ENCODE measurements at places on chromosomes 5 and 9.

DNA sequence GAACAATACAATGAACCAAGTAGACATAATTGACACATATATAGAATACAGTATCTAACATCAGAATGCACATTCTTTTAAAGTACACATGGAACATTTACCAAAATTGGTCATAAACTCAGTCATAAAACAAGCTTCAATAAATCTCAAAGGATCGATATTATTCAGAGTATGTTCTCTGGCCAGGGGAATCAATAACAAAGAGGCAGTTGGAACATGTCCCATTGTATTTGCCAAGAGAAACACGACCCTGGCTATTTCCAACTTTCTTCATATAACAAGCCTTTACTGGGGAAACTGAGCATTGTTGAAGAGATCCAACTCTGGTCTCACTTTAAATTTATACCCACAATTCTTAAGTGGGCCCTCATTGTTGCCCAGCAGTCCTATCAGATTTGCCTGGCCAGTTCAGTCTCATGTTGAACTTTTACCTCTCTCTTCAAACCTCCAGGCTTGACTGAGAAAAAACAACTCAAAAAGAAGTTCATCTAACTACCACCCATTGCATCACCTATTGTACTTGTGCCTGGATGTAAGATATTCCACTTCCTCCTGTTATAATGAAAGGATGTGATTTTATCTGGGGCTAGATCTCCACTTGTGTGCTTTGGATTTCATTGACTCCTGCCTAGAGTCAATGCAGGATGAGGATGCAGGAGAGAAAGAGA is 162.5 kb downstream of the HSPA4 start:
- DNase-seq = no peak

DNA sequence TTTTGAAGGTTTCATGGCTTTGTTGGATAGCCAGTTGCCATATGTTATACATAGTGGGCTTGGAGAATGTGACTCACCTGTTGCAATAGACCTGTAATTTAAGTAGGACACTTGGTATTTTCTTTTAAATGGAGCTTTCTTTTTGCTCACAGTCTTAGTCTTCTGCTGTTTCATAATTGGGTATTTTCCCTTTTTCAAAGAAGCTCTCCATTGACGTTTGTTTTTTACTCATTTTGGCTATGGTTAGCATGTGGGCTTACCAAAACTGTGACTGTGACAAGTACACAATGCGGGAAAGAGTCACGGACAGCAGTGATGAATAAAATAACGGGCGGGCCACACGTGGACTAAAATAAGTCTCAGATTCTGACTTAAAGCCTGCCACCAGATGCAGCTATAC is 23.2 kb upstream of the RNF20 start:
- no peak for DNase-seq

GRCh38 chr9:2260417-2261306 is 245.5 kb downstream of the SMARCA2 start:
- DNase-seq = no peak

DNA sequence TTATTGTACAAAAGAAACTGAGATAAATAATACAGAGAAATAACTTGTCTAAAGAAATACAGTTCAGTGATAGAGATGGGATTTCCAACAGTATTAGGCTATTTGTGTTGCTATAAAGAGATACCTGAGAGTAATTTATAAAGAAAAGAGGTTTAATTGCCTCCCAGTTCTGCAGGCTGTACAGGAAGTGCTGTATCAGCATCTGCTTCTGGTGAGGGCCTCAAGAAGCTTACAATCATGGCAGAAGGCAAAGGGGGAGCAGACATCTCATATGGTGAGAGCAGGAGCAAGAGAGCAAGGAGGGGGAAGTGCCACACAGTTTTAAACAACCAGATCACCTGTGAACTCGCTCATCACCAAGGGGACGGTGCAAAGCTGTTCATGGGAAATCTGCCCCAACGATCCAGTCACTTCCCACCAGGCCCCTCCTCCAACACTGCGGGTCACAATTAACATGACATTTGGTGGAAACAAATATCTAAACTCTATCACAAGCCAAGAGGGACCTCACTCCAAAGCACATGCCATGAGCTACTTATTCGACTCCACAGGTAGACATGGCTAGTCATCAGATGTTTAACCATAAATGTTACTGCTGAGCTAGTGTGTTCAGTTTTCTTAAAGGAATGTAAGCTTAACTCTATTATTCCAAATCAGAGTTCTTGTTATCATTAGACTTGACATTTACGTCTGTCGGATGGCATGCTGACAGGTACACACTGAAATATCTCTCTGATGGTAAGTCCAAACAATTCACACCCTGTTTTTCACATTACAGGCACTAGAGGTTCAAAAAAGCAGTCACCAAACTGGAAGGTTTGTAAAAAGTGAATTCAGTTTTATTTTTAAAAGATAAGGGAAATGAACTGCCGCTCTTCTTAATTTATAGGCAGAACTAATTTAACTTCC is 82.2 kb downstream of the AUH start:
- no peak for DNase-seq

GRCh38 chr9:78674874-78675273 is 377.9 kb downstream of the PSAT1 start:
- no peak for DNase-seq

GRCh38 chr9:92986176-92987119 is 39.1 kb downstream of the FGD3 start:
- DNase-seq = peak; percentile 62

- DNase-seq = peak; percentile 75
These were observed 9.8 kb downstream of the PIK3R1 start for GRCh38 chr5:68225188-68225910.

GRCh38 chr5:159678657-159679392 is 237.5 kb upstream of the ADRA1B start:
- DNase-seq = no peak

DNA sequence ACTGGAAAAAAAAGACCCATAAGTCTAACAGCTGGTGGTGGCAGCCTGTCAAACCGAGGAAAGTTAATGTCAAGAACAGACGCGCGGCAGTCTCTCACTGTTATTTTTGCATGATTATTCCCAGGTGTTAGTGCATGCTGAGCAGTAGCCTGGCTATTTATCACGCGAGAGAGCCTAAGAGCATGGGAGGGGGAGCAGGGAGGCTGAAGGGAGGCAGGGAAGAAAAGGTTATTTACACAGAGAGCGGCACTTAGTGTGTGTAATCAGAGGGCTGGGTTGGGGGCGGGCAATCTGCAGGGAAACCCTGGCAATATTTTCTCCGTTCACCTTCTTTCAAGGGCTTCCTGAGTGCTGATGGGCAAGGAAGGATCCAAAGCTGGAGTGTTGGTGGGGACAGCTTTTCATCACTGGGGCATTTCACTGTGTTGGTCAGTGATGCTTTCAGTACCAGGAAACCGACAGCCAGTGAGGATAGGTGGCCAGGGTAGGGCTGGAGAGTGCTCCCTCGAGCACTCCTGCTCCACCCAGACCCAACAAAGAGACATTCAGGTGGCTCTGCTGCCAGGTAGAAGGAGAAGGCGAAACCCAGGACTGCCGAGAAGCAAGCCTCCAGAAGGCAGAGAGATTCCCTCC is 39.6 kb downstream of the ZNF608 start:
- no peak for DNase-seq

GRCh38 chr5:159602434-159602833 is 272.1 kb upstream of the IL12B start:
- no peak for DNase-seq

- peak; percentile 64 for DNase-seq
These were observed 6.8 kb downstream of the SLC24A2 start for GRCh38 chr9:19782005-19782404.

DNA sequence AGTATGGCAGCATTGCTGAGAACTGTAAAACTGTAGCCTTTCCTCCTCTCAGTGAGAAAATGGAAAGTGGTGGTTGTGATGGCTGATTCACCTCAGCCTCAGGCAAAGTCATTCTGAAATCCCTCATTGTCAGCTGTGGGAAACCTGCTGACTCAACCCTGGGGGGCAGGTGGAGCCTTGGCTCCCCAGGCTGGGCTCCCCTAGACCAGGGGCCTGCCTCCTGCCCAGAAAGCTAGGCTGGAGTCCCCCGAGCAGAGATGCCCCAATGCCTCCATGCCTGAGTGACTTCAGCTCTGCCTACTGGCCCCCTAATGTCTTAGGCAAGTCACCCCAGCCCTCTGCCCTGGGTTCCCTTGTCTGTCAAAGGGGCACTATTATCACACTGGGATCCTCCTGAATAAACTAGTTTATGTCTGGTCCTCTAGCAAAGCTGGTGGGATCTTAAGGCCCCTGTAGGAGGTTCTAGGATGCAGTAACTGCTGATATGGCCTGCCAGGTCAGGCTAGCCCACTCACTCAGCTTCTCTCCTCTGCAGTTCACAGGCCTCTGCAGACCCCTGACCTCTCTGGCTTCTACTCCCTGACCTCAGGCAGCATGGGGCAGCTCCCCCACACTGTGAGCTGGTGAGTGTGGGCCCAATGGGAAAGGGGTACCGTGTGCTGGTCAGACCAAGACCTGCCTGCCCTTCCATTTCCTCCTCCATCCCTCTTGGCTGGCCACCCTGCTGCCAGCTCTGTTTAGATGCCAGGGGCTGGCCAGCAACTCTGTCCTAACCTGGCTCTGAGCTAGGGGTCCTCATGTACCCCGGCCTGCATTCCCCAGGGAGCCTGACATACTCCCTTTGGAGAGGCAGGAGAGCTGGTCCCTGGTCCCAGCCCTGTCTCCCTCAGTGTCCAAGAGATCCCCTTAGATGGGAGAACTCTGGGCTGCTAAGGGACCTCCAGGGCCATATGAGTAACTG is 24.2 kb downstream of the TCF7 start:
- DNase-seq = no peak

DNA sequence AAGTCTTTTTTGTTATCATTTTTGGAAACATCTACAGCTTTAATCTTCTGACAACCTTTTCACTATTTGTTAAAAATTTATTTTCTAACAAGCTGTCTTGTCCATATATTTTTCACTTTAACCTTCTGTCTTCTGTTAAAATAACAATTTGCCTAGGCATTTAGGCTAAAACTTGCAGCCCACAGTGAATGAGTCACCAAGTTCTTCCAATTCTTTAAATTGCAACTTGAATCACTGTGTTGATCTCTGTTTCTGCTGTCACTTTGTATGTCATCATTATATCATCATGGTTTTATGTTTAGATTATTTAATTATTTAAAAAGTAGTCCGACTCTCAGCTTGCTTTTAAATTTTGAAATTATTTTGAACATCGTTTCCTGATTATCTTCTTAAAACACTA is 473.8 kb upstream of the PTPRD start:
- DNase-seq = no peak

DNA sequence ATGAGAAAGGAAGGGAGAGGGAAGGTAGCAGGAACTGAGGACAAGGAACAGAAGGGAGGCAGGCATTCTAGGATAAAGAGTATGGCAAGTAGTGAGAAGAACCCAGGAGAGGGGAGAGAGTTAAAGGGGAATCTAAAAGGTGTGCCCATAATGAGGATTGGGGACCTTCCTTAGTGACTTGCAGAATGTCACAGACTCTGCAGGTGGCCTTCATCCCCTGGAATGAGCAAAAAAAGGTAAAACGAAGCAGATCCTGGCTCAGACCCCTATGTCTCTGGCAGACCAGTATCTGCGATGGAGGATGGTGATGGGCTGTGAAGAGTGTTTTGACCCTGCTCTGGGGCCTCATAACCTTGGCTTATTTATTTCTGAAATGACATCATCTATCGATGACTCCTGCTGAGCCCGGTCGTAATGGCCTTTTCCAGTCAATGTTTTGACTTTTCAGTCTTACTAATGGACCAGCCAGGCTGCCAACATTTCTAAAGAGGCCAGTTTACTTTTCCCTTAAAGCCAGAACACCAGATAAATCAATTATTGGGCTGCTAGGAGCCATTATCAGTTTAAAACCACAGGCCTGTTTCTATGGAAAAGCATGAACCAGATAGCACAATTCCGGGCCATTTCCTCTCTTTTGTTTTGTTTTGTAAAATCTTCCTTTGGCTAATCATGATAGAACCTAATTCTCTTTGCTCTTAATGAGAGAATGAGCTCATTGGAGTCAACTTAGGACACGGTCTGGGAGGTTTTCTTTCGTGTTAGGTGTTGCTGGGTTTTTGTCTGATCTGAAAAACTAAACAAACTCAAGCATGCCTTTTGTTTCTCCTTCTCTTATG is 3.1 kb downstream of the TMOD1 start:
- no peak for DNase-seq

GRCh38 chr5:4387290-4387689 is 752.8 kb upstream of the ADAMTS16 start:
- no peak for DNase-seq

- DNase-seq = peak; percentile 26
These were observed 60.2 kb downstream of the SMIM23 start for GRCh38 chr5:171845857-171846256.

- DNase-seq = no peak
These were observed 33.5 kb downstream of the ELOVL7 start for GRCh38 chr5:60810438-60811085.

GRCh38 chr5:139743001-139743771 is 52.4 kb upstream of the PSD2 start:
- no peak for DNase-seq

- peak; percentile 21 for DNase-seq
These were observed 126.8 kb downstream of the NXNL2 start for GRCh38 chr9:88661759-88662158.

DNA sequence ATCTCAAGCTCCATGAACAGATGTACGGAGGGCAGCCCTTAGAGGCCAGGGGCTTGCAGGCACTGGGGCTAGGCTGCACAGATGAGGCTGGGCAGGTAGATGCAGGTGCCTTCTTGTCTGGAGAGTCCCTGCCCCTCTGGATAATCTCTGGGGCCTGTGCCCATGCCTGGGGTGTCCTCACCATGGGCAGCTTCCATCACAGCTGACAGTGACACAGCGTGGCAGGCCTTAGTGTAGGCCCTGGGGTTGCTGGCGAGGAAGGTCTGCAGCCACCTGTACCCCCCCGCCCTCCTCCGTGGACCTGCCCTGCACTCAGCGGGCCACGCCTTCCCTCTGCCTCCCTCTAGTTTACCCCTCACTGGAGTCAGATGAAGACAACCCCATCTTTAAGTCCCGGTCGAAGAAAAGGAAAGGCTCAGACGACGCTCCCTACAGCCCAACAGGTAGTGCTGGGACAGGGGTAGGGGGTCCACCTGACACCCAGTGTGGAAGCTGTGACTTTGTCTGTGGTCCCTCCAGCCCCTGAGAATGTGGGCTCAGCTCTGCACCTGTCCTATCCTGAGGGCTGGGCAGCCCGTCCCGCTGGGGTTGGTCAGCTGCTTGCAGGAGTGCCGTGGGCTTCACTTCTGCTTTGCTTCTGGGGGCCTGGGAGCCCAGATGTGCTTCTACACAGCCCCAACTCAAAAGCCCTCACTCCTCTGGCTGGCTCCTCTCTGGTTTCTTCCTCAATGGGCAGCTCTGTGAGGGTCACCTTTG is 98.4 kb downstream of the PHF2 start:
- DNase-seq = no peak

- no peak for DNase-seq
These were observed 385.7 kb downstream of the PLK2 start for GRCh38 chr5:58074222-58074621.

GRCh38 chr5:99019254-99019653 is 90.4 kb upstream of the CHD1 start:
- DNase-seq = no peak

GRCh38 chr5:63963080-63963735 is 963 bp upstream of the HTR1A start:
- peak; percentile 72 for DNase-seq

DNA sequence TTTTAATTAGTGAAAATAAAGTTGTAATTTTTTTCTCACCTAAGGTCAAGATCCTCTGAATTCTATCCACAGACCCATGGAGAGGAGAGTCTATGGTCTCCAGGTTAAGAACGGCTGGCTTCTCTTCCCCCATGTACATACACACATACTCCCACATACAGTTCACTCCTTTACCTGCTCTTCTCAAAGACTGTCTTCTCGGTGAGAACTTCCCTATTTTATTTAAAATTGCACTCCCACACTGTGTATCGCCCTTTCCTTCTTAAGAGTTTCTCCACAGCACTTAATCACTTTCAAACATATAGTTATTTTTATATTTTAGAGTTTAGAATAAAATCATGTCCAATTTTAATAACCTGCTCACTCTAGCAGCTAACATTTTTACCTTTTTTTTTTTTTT is 3.6 kb upstream of the JADE2 start:
- DNase-seq = peak; percentile 81

All from NB4 (cell line).